ENCODE measurements at places on chromosomes 1 and 21. TPM values are rescaled to one million over a fixed set of nuclear protein-coding genes. Genes with fewer than 3 reads are reported as not detected.
A peak's percentile ranks its signal among the peaks of the same experiment; 100 is the strongest.

DNA sequence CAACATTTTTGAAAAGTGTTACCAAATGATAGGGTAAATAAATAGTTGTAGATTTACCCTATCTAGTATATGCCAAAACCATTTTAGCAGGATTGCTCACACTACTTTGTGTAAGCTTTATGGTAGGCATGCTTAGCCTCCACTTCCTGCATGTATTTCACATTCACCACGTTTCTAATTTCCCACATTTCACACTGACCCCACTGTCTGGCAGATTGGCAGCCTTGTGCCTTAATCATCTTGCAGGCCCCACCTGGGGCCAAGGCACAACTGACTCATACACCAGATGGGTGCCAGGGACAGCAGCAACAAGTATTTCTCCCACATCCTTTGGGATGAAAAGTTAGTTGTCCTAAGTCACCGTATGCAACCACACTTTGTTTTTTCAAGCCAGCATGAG is 21.2 kb upstream of the CENPF start:
- no peak for DNase-seq

The C8A gene
- not detected for polyA plus RNA-seq

DNA sequence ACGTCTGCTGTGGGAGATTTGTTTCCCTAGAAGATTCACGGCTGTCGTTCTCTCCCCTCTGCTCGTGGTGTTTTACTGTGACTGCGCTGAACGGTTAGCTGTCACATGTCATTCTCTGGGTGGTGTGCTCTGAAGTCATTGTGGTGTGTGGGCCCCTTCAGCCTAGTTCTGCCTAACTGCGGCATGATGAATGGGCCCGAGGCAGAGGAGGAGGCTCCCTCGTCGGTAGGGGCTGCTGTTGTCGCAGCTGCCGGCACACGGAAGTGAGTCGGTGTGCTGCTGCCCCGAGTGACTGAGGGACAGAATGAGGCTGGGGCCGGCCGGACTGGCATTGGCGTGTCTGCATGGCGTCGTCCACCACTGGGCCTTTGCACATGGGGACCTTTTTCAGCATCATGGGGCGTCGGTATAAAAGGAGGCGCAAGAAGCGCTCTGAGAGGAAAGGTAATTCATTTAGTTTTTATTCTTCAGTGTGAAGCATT is 77.9 kb downstream of the ADARB1 start:
- peak; percentile 37 for DNase-seq

The ID3 gene
- polyA plus RNA-seq = 264 TPM

DNA sequence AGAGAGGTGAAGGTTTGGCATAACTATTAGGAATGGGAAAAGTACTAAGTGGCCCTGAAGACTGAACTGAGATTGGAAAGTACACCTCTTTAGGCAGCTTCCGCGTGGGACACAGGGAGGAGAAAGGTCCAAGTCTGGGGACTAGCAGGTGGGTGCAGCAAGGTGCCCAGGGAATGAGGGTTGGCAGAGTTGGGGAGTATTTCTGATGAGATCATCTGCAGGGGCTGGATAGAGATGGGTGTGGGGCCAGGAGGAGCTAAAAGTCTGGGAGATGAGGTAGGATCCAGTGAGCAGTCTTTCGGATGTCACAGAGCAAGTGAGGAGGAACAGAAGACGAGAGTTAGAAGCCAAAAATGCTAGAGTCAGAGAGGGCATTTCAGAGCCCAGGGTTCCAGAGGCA is 36.1 kb downstream of the CDCA8 start:
- no peak for DNase-seq

- DNase-seq = no peak
Measured at GRCh38 chr1:107362468-107363140, 221.8 kb downstream of the NTNG1 start.

The FAM177B gene
- polyA plus RNA-seq = not detected

The CYP4A11 gene
- 59.8 TPM for polyA plus RNA-seq

DNA sequence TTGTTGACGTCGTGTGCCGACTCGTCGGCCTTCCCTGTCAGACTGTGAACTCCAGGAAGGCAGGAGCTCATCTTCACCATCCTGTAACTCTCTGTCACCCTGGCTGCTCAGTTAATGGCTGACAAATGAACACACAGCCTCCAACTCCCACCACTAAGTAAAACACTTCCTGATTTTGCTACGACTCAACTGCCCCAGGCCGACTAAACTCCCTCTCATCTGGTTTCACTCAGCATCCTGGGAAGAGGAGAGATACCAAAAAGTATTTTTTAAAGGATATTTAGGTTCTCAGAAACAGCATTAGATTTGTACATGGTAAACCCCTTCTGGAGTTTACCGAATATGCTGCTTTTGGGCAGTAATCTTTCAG is 18.2 kb upstream of the LHX4 start:
- DNase-seq = no peak

DNA sequence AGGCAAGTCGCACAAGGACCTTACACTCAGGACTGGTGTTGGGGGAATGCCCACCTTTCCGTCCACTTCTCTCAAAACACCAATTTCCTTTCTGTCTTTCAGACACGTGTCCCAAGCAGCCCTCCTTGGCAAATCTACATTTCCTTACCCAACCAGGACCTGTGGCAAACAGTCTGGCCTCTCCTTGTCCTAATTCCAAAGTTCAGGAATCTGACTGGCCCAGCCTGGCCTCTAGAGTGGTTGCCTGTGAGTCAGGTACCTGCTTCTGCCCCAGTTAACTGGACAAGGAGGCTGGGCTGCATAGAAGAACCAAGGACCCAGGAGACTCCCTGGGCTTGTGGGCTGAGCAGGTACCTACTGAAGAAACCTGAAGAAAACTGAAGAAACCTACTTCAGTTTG is 34.3 kb upstream of the CITED4 start:
- no peak for DNase-seq
